ENCODE measurements at places on chromosomes 6 and 20. TPM values are rescaled to one million over a fixed set of nuclear protein-coding genes. Genes with fewer than 3 reads are reported as not detected.

Gene SLC17A3
- not detected for total RNA-seq

Gene KIF25
- not detected for total RNA-seq

GRCh38 chr20:48962421-48962820, 40.9 kb downstream of the ARFGEF2 start:
- DNase-seq, result no peak

- no peak for DNase-seq
Measured at GRCh38 chr20:13611611-13612125, 27.1 kb downstream of the TASP1 start.

DNA sequence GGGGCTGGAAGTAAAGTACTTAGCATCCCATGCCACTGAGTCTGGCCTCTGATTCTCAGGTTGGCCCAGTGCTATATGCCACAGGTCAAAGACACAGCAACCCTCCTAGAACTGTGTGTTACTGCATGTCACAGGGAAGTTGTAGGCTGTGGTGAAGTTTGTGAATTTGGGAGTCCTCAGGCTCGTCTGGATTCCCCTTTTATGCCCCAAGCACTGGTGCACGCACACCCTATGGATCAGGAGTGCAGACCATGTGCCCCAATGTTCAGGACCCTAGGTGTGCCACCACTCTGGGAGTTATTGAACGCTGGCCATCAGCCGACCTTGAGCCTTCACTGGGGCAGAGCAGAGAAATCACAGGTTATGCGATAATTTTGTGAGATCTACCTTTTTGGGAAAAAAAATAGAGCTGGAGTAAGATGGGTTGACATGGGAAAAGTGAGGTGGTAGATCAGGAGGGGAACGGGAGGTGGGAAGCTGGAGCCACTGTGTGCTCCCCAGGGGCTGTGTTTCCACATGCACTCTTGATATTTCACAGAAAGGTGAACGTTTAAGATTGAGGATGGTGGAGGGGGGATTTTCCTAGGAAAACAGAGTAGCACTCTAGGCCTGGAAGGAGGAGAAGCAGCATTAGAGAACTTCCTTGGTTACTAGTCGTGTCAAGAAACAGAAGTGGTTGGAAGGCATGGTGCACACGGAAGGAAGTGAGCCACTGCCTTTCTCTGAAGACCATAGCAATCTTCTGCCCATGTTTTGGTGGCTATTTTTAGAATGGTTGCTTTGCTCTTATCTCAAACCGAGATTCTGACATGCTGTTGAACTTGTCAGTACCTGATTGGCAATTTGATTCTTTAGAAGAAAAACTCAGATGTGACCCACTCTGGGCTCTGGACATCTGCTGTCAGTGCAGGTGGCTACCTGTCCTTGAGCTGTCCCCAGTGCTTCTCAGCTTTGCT, 44.1 kb downstream of the DUSP22 start:
- no peak for DNase-seq

Gene CST2
- not detected for total RNA-seq

GRCh38 chr6:107030151-107030550, 2.2 kb downstream of the MTRES1 start:
- no peak for DNase-seq

Gene DEFB113
- total RNA-seq, result not detected

- no peak for DNase-seq
Measured at GRCh38 chr6:151502499-151502898, 8.7 kb downstream of the CCDC170 start.

DNA sequence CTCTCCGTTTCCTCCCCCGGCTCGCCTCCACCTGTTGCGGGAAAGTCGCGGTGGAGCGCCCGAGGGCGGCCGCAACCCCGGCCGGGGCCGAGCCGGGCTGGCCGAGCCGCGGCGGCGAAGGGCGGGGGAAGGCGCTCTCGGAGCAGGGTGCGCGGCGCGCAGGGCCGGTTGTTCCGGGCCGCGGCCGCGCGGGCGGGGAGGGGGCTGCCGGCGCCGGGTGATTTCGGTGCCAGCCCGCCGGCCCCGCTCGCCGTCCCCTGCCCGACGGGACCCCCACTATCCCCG, 235 bp downstream of the MAP7 start:
- DNase-seq, result no peak

GRCh38 chr20:3658019-3658715, 5.0 kb downstream of the GFRA4 start:
- no peak for DNase-seq

GRCh38 chr20:19498756-19499155, 259.3 kb upstream of the RIN2 start:
- no peak for DNase-seq

Gene JAG1
- 93.1 TPM for total RNA-seq

DNA sequence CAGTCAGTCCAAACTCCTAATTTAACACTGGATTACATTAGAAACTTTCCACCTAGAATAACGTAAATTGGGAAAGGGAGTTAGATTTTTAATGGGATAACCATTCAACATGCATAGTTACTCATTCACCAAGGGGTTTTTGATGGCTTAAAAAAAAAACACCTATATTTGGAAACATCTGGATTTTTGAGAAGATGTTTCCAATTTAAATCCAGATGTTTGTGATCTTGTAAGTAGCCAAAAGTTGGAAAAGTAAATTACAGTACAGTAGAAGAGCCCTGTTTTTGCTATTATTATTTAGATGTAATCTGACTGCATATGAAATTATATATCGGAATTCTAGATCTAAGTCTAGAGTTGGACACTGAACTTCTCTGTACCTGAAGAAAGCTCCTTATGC, 478.2 kb downstream of the CD83 start:
- DNase-seq, result no peak

DNA sequence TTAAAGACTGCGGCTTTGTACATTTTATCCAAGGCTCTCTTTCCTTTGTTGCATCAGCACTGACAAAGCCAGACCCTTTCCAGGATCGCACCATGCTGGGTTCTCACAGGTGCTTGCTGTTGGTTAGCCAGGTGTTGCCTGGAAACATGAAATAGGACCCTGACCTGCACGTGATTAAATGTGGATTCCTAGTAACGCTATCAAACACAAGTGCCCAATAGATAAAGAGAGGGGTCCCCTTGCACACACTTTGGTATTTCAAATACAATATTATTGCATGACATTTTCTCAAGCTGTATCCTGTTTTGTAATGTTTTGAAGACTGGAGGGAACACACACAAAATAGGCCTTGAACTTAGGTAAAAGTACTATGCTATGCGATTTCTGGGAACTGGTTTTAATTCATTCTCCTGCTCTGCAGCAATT, 73.3 kb downstream of the AKAP12 start:
- DNase-seq, result peak; percentile 66

DNA sequence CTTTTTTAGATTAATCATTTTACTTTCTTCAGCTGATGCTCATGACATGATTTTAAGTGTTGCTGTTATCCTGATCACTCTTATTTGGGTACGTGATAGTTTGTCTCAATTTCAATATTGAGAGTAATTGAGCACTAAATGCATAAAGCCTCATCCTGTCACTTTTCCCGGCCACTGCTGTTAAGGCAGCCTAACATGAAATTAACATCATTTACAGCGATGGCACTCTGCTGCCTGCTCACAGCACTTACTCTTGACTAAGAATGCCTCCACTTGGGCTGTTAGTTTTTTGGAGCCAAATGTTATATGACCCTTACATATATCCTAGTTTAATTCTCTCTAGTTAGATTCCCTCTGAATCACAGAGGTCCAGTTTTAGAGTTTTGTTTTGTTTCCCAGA, 107.3 kb downstream of the SLX4IP start:
- DNase-seq, result no peak

DNA sequence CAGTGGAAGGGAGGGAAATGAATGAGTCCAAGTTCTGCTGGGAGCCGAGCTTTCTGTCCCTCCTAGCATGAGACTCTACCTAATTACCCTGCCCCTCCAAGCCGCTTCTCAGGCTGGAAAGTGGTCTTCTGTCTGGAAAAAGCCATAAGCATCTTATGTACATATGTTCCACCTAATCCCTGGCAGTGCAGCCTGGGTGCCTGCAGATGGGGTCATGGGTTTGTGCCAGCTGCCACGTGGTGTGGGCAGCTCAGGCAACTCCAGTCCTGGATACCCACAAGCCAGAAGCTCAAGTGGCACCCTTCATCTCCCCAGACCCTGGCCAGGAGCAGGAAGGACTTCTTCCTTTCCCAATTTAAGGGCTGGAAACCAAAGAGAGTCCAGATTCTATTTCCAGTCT, 253.1 kb downstream of the LY86 start:
- no peak for DNase-seq

DNA sequence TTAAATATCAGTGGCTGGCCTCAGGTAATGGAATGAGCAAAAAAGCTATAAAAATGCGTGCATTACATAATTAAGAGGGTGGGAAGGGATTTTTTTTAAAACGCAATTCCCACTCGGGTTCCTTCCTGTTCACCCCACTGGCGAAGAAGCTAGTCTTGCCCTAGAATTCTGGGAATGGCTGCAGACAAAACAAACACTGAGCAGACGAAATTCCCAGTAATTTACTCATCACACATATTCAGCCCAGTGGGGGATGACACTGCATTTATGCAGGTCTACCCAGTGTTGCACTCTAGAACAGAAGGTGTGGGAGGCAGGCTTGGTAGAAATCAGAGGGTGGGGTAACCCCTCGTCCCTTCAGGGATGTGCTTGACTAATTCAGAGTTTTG, 2695.0 kb upstream of the DEFB115 start:
- DNase-seq, result no peak

Gene TRIM27
- 54.3 TPM for total RNA-seq

Gene HLA-DRB1
- not detected for total RNA-seq

GRCh38 chr20:55649254-55649653, 356.1 kb downstream of the CBLN4 start:
- DNase-seq, result no peak

Gene EDN3
- not detected for total RNA-seq

DNA sequence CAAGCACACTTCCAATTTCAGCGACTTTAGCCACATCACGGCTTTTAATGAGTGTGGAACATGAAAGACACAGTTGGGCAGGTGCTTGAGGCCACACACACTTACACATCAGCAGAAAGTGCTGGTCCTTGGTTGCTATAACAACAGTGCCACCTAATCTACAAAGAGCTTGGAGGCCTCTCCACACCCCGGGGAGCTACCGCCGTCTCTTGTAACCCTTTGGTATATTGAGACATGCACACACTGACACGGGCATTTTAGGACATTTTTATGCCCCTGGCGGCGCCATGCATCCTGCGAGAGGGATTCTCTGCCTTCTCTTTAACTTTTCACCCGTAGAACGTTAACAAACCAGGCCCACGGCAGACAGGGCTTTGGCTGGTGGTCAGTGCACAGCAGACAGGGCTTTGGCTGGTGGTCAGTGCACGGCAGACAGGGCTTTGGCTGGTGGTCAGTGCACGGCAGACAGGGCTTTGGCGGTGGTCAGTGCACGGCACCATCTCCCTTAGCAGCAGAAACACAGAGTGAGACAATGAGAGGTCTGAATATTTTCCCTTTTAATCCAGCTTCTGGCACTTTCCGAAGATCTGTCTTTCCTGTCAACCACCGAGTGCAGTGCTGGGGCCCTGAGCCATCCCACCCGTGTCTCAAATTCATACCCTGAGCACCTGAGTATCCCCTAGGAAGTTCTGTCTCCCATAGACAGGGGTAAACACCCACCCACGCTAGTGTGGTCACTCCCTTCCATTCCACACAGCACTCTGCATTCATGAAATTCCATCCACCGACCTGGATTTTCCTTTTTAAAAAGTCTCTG, 116.6 kb upstream of the RPS6KA2 start:
- no peak for DNase-seq
